ENCODE measurements at places on chromosomes 3 and 15.

DNA sequence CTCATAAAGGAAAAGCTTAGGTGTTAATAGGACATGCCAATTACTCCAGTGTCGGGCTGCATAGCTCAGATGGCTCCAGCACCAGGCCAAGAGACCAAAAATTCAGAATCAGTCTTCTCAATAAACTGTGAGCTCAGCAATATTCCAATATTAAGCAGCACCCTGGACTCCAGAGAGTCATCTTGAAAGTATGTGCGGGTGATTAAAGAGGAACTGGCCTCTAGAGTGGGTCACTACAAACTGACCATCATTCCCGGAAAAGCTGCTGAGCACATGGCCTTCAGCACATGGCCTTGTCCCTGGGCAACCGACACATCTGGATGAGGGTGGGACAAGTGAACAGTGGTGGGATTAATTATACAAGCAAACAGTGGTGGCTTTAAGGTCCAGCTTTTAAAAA lies 59.0 kb downstream of the MAGI1 start:
- peaks cover 32% of the 10 kb centered on the region for H3K4me1 ChIP-seq
- H3K4me3 ChIP-seq: no peak overlapping the region
- no peak overlapping the region for H3K27ac ChIP-seq
- no peaks in the 10 kb centered on the region for H3K36me3 ChIP-seq
- no peaks in the 10 kb centered on the region for H3K27me3 ChIP-seq

DNA sequence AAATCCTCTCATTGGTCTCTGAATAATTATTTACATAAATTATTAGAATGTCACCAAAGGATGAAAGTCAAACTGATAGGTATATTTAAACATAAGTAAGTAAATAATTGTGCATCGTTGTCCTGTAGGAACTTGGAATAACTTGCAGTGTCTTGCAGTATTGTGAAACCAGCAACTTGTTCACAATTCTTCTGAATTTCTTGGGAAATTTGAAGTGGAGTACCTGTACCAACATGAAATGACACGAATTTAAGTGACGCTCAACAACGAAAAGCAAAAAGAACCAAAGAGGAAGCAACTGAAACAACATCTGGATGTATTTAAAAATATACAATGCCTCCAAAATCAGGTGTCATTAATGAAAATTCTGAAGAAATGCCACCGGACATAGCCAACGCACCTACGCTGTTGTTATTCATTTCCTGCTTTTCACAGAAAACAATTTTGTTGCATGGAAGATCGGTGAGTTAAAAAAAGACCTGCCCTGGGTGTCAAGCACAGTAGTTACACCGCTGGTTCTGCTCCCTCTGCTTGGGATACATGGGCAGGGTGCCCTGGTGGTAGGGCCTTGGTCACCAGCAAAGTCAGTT lies 112.5 kb downstream of the RPLP1 start:
- no peak overlapping the region for H3K27ac ChIP-seq
- peaks cover 45% of the 10 kb centered on the region for H3K27me3 ChIP-seq
- H3K4me3 ChIP-seq: no peak overlapping the region
- H3K36me3 ChIP-seq: no peaks in the 10 kb centered on the region

GRCh38 chr3:186277268-186277909 lies 84.6 kb downstream of the DGKG start:
- no peak overlapping the region for H3K4me3 ChIP-seq
- peaks cover 48% of the 10 kb centered on the region for H3K36me3 ChIP-seq
- no peaks in the 10 kb centered on the region for H3K27me3 ChIP-seq
- H3K27ac ChIP-seq: no peak overlapping the region
- DNase-seq: no peak

GRCh38 chr3:126100634-126101301 lies 16.8 kb upstream of the SLC41A3 start:
- no peak overlapping the region for H3K4me3 ChIP-seq
- peak overlapping the region; percentile 40 for H3K27ac ChIP-seq
- no peaks in the 10 kb centered on the region for H3K27me3 ChIP-seq
- H3K36me3 ChIP-seq: no peaks in the 10 kb centered on the region

DNA sequence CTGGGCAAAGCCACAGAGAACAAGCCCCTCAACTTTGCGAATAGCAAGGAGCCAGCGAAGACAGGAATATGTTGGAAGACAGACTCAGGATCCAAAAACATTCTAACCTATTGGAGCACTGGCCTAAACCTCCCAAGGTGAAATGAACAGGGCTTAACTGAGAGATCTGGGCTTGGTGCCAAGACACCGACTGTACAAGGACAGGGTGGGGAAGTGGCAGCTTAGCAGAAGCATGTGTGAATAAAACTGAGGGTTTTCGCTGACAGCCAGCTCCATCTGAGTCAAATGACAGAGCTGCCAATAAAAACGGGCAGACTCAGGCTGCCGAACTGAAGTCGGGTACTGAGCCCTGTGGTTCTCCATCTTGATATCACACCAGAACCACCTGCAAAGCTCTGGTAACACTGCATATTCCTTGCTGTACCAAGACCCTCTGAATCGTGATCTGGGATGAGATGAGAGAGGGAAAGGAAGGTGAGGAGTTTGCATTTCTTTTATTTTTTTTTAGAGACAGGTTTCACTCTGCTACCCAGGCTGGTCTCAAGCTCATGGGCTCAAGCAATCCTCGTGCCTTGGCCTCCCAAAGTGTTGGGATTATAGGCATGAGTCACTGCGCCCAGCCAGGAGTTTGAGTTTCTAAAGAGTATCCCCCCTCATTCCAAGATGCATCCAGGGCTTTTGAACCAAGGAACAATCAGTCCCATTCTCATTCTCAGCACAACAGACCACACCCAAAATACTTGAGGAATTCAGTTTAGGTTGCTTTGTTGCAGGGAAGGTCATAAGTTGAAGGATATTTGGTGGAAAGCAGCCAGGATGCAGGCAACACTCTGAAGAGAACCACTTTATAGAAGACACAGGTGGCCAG lies 6.0 kb upstream of the PLCB2 start:
- H3K4me3 ChIP-seq: no peak overlapping the region
- peaks cover 3% of the 10 kb centered on the region for H3K27me3 ChIP-seq
- peak overlapping the region; percentile 36 for H3K27ac ChIP-seq
- H3K4me1 ChIP-seq: peaks cover 12% of the 10 kb centered on the region

DNA sequence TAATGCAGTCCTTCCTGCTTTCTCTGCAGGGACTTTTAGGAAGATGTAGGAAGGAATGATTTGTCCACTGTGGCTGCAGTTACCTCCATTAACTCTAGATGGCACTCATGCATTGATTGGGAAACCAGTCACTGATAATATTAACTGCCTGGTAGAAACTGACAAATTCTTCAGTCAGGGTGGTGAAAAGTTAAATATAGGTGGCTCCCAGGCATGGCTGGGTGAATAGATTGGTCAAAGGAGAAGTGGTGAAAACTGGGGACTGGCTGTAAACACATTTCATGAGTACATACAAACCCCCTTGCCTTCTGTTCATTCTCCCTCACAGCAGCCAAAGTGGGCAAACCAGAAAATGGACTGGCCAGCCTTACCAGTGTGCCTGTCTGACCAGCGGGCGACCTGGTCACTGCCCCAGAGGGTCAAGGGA lies 333.4 kb downstream of the THSD4 start:
- H3K27me3 ChIP-seq: no peaks in the 10 kb centered on the region
- no peak for DNase-seq
- H3K4me1 ChIP-seq: peaks cover 58% of the 10 kb centered on the region
- H3K36me3 ChIP-seq: no peaks in the 10 kb centered on the region
- no peak overlapping the region for H3K4me3 ChIP-seq

GRCh38 chr3:117047951-117048705 lies 338.5 kb downstream of the TUSC7 start:
- no peaks in the 10 kb centered on the region for H3K27me3 ChIP-seq
- DNase-seq: no peak
- H3K27ac ChIP-seq: no peak overlapping the region
- H3K4me3 ChIP-seq: no peak overlapping the region
- no peaks in the 10 kb centered on the region for H3K4me1 ChIP-seq
- no peaks in the 10 kb centered on the region for H3K36me3 ChIP-seq

- H3K4me1 ChIP-seq: no peaks in the 10 kb centered on the region
- H3K4me3 ChIP-seq: no peak overlapping the region
- no peak for DNase-seq
- H3K36me3 ChIP-seq: no peaks in the 10 kb centered on the region
Observed at GRCh38 chr3:175129571-175129970, 270.4 kb downstream of the NAALADL2 start.

GRCh38 chr3:159765030-159765859 lies 223.4 kb upstream of the IL12A start:
- peak overlapping the region; percentile 90 for H3K4me3 ChIP-seq
- H3K4me1 ChIP-seq: peaks cover 85% of the 10 kb centered on the region
- peak overlapping the region; percentile 99 for H3K27ac ChIP-seq
- no peaks in the 10 kb centered on the region for H3K27me3 ChIP-seq
- peak; percentile 70 for DNase-seq
- no peaks in the 10 kb centered on the region for H3K36me3 ChIP-seq

GRCh38 chr3:129481766-129482332 lies 41.8 kb downstream of the IFT122 start:
- H3K4me3 ChIP-seq: no peak overlapping the region
- peaks cover 46% of the 10 kb centered on the region for H3K4me1 ChIP-seq
- H3K27ac ChIP-seq: peak overlapping the region; percentile 74
- peak; percentile 50 for DNase-seq

GRCh38 chr3:64552966-64553365 lies 134.8 kb downstream of the ADAMTS9 start:
- H3K4me3 ChIP-seq: no peak overlapping the region

DNA sequence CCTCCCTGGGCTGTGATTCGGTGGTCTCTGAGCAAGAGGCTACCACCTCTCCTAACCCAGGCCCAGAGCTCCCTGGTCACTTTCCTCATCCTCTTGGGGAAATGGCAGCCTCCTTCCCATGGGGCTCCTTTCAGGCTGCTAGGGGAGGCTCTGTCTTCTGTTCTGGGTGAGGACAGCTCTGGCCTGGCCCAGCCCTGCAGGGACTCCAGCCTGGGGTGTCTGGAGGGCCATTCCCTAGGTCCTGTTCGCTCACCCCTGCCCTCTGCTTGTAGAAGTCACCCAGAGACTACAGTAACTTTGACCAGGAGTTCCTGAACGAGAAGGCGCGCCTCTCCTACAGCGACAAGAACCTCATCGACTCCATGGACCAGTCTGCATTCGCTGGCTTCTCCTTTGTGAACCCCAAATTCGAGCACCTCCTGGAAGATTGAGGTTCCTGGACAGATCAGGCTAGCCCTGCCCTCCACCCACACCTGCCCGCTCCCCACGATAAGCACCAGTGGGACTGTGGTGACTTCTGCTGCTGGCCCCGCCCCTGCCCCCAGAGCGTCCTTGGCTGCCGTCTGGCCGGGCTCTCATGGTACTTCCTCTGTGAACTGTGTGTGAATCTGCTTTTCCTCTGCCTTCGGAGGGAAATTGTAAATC lies 30.9 kb downstream of the PRKCD start:
- H3K36me3 ChIP-seq: peaks cover 29% of the 10 kb centered on the region
- no peak for DNase-seq
- no peaks in the 10 kb centered on the region for H3K27me3 ChIP-seq

DNA sequence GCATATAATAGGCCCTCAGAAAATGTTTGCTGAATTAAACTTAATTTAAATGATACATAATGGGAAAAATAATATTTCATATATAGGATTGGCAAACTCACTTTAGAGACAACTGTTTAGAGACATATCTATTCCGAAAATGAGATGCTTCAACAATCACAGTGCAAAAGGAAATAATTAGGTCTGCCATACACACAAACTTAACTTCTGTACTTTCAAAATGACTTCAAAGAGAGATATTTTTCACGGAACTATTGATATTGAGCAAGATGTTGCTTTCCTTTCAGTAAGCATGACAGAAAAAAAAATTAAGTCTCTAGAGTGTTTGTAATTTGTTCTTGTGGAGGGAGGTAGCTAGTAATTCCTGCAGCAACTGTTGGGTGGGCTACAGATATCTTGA lies 769.5 kb downstream of the TUSC7 start:
- no peak for DNase-seq
- H3K27ac ChIP-seq: no peak overlapping the region
- no peaks in the 10 kb centered on the region for H3K4me1 ChIP-seq
- H3K27me3 ChIP-seq: no peaks in the 10 kb centered on the region
- H3K4me3 ChIP-seq: no peak overlapping the region
- H3K36me3 ChIP-seq: no peaks in the 10 kb centered on the region

GRCh38 chr15:65619626-65620290 lies 2.0 kb upstream of the SLC24A1 start:
- no peaks in the 10 kb centered on the region for H3K4me1 ChIP-seq
- no peaks in the 10 kb centered on the region for H3K27me3 ChIP-seq
- peaks cover 7% of the 10 kb centered on the region for H3K36me3 ChIP-seq
- no peak overlapping the region for H3K27ac ChIP-seq
- DNase-seq: no peak
